ENCODE measurements at places on chromosomes 1 and 21. TPM values are rescaled to one million over a fixed set of nuclear protein-coding genes. Genes with fewer than 3 reads are reported as not detected.

DNA sequence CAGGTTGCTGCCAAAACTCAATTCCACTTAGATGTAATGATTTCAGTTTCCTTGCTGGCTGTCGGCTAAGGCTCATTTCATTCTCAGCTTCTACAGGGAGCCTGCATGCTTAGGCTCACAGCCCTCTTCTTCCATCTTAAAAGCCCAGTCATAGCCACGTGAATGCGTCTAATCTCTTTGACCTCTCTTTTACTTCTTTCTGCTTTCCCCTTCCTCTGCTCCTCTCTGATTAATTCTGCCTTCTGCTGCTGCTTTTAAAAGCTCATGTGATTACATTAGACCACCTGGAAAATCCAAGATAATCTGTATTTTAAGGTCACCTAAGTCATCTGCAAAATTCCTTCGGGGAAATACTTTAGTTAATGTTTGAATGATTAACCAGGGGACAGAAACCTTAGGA, 812.8 kb upstream of the BRINP3 start:
- H3K4me3 ChIP-seq: no peak overlapping the region
- no peaks in the 10 kb centered on the region for H3K27me3 ChIP-seq
- H3K36me3 ChIP-seq: no peaks in the 10 kb centered on the region
- H3K4me1 ChIP-seq: no peaks in the 10 kb centered on the region
- H3K27ac ChIP-seq: no peak overlapping the region
- no peak for DNase-seq

DNA sequence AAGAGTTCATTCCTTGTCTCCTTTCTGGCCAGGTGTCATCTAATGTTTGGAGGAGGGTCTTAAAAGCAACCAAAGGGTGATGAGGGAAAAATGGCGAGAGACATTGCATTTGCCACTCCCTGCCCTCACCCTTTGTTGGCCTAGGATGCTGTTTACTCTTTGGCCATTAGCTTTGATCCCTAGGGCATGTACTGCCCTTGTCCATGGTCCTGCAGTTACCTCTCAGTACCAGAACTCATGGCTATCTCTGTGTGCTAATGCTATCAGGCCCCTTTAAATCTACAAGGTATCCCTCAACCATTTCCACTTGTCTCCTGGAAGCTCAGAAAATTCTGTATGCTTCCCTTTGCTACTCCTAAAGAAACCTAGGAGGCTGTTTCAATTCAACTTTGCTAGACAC, 424.8 kb upstream of the PLXNA2 start:
- H3K4me1 ChIP-seq: no peaks in the 10 kb centered on the region
- no peaks in the 10 kb centered on the region for H3K36me3 ChIP-seq
- no peak overlapping the region for H3K27ac ChIP-seq
- DNase-seq: no peak

LRRC53 gene
- total RNA-seq: not detected

AIM2 gene
- 8.6 TPM for total RNA-seq

MOV10 gene
- total RNA-seq: 77.2 TPM

DNA sequence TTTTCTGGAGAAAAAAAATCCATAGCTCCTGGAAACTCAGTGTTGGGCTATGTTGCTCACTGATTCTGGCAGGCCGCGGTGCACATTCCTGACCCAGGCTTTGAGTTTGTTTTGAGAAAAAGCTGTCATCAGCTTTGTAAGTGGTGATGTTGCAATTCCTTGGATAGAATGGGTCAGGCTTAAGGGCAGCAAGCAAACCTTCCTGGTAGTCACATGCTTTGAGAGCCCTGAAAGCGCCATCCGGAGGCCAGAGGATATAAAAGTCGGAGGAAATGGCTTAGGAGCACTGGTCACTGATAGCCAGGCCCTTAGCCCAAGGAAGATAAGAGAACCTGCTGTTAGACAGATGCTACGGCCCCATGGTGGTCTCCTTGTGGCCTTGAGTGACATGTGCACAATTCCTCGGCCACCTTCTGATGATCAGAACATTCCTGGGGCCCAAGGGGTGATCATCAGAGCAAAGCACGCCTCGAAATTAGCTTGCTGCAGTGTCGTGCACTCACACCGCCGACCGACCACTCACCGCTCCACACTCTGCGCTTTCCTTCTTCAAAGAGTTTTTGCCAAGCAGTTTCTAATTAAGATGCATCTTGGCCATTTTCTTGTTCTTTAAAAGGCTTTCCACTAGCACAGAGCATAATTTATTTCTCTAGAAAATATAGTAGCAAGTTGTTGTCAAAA, 78.6 kb downstream of the MAN1C1 start:
- no peaks in the 10 kb centered on the region for H3K36me3 ChIP-seq
- H3K4me1 ChIP-seq: peaks cover 47% of the 10 kb centered on the region
- H3K27ac ChIP-seq: no peak overlapping the region
- no peaks in the 10 kb centered on the region for H3K27me3 ChIP-seq
- no peak for DNase-seq

DNA sequence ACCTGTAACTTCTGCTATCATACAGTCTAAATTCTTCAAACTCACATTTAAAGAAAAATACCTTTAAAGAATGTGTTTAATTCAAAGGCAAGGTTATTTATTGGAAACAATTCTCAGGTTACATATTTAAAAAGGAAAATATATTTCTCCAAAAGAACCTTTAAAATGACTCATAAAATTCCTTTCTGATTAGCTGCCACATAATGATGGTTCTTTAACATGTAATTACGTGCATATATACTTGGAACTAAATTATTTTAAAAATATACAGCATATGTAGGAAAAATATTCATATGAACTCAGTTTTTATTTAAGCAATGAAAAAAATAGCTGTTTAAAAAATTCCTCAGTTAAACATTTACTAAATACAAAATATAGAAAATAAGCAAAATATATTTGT, 173.6 kb downstream of the COP1 start:
- H3K27ac ChIP-seq: no peak overlapping the region
- no peak overlapping the region for H3K4me3 ChIP-seq
- no peak for DNase-seq

DNA sequence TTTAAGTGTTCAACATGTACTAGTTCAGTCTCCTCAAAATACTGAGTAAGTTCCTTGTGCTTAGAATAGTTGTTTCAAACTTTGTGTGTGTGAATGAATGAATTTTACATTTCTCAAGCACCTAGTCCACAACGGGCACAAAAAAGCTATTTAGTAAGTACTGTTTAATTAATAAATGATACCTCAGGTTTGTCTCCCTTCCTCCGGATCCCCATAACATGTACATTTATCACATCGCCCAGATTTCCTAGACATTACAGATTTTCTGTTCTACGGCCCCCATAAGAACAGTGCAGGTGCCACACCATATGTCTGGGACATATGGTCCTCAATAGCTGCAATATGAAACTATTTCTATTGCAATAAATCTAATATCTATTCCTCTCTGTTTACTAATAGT, 1.3 kb upstream of the TTF2 start:
- H3K27me3 ChIP-seq: no peaks in the 10 kb centered on the region
- no peak overlapping the region for H3K4me3 ChIP-seq
- H3K36me3 ChIP-seq: peaks cover 41% of the 10 kb centered on the region
- no peak for DNase-seq

GRCh38 chr1:101136739-101137138, 100.1 kb upstream of the S1PR1 start:
- peak; percentile 59 for DNase-seq
- peaks cover 1% of the 10 kb centered on the region for H3K36me3 ChIP-seq
- H3K4me3 ChIP-seq: peak overlapping the region; percentile 33
- peak overlapping the region; percentile 80 for H3K27ac ChIP-seq

- no peak overlapping the region for H3K27ac ChIP-seq
- no peaks in the 10 kb centered on the region for H3K4me1 ChIP-seq
- no peaks in the 10 kb centered on the region for H3K27me3 ChIP-seq
- H3K36me3 ChIP-seq: no peaks in the 10 kb centered on the region
- DNase-seq: no peak
- H3K4me3 ChIP-seq: no peak overlapping the region
Observed at GRCh38 chr1:73205294-73205973, 923.1 kb upstream of the NEGR1 start.

- peaks cover 4% of the 10 kb centered on the region for H3K27me3 ChIP-seq
- no peaks in the 10 kb centered on the region for H3K4me1 ChIP-seq
- no peak overlapping the region for H3K4me3 ChIP-seq
- no peaks in the 10 kb centered on the region for H3K36me3 ChIP-seq
Observed at GRCh38 chr1:223076362-223076761, 66.7 kb downstream of the TLR5 start.

DNA sequence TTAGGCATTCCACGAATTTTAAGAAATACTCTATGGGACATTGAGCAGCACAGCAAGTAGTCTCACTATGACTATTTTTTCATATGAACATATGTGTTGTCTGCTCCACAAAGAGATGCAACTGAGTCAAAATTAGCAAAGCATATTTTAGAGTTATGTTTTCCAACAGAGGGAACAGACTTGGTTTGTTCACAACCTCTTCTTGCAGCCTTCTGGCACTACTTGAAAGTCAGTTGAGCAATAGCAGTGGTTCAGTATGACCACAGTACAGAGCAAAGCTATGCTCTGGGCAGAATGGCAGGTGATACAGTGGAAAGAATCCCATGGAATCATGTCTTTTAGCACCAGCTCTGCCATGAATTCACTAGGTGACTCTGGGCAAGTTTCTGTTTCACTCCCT, 5.2 kb downstream of the CCN1 start:
- H3K27ac ChIP-seq: no peak overlapping the region
- H3K4me3 ChIP-seq: no peak overlapping the region
- H3K36me3 ChIP-seq: peaks cover 6% of the 10 kb centered on the region
- H3K4me1 ChIP-seq: peaks cover 9% of the 10 kb centered on the region
- DNase-seq: no peak
- peaks cover 35% of the 10 kb centered on the region for H3K27me3 ChIP-seq

LPAR3 gene
- 0.81 TPM for total RNA-seq

DNA sequence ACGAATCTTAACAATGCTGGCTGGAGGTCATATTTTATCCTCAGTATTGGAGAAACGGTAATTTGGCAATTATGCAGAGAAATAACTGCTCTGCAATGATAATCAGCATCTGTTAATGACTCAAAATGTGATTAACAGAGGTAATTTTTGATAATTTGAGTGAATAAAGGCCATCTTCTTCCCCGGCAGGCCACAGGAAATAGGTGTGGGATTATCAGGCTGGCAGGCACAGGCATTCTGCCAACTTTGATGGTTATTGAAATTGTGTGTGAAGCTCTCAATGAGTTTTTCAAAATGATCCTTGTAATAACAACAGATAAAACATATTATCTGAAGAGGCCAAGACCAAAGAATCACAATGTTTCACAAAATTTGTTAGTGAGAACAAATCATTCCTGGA, 309.0 kb downstream of the PTGER3 start:
- H3K4me3 ChIP-seq: no peak overlapping the region
- no peaks in the 10 kb centered on the region for H3K27me3 ChIP-seq
- H3K4me1 ChIP-seq: no peaks in the 10 kb centered on the region
- H3K36me3 ChIP-seq: no peaks in the 10 kb centered on the region

DNA sequence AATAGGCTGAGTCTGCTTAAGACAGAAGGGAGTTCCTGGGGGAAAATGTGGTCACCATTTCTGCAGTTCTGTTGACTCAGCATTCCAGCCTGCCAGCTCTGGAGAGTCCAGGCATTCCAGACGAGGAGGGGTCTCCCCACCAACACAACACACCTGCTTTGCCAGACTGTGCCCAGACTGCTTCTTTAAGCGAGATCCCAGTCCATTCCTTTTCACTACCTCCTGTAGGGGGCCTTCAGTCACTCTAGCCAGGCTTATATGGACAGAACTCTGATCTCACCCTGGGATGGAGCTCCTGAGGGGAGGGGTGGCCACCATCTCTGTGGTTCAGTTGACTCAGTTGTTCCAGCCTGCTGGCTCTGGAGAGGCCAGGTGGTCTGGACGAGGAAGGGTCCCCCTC, 48.5 kb downstream of the UBE2U start:
- no peaks in the 10 kb centered on the region for H3K36me3 ChIP-seq
- no peak for DNase-seq
- no peak overlapping the region for H3K27ac ChIP-seq

CD34 gene
- total RNA-seq: 0.04 TPM

IFT25 gene
- 60.5 TPM for total RNA-seq

CD48 gene
- total RNA-seq: 388 TPM

GRCh38 chr1:21262293-21263051, 27.8 kb downstream of the ECE1 start:
- H3K4me3 ChIP-seq: no peak overlapping the region
- H3K36me3 ChIP-seq: peaks cover 65% of the 10 kb centered on the region
- no peaks in the 10 kb centered on the region for H3K27me3 ChIP-seq
- peak overlapping the region; percentile 80 for H3K27ac ChIP-seq

SLAMF8 gene
- total RNA-seq: 0.54 TPM

DNA sequence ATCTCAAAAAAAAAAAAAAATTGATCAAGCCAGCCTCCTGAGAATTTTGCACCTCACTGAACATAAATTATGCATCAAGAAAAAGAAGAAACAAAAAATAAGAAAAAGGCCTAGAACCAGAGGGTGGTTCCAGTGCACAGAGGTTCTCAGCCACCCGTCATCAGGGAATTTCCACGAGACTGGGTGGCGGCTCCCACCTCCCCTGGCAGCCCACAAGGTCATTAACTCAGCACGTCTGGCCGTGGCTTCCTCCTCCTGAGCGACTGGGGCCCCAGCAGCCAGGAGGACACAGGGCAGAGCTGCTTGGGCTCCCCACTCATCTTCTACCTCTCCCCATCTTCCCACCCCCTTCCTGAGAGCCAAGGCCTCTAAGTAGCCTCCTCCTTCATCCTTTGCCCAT, 15.7 kb upstream of the TMEM51 start:
- no peak overlapping the region for H3K27ac ChIP-seq
- no peak overlapping the region for H3K4me3 ChIP-seq

- DNase-seq: no peak
- no peaks in the 10 kb centered on the region for H3K4me1 ChIP-seq
- no peak overlapping the region for H3K4me3 ChIP-seq
- no peaks in the 10 kb centered on the region for H3K36me3 ChIP-seq
Observed at GRCh38 chr1:184541537-184542152, 154.8 kb downstream of the C1orf21 start.

DNA sequence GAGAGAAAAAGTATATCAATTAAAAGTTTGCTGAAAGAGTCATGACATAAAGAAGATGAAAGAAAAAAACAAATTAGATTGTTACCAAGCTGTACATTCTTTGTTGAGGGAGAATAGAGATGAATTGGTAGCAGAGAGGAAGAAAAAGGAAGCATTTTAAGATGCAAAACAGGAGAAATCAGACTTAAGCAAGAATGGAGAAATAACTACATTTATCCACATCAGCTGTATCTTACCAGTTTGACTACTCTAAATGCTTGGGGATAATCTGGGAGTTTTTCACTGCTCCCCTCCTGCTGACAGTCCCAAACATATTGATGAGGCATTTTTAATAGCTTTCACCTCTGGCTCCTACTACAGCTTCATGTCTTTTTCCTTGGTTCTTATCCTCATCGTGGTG, 16.8 kb upstream of the PTPRC start:
- H3K4me1 ChIP-seq: peaks cover 85% of the 10 kb centered on the region
- peak overlapping the region; percentile 99 for H3K27ac ChIP-seq
- DNase-seq: no peak
- no peaks in the 10 kb centered on the region for H3K27me3 ChIP-seq
- H3K36me3 ChIP-seq: peaks cover 18% of the 10 kb centered on the region

GRCh38 chr1:10046356-10047085, 13.8 kb downstream of the UBE4B start:
- H3K4me3 ChIP-seq: no peak overlapping the region
- no peak for DNase-seq
- H3K36me3 ChIP-seq: peaks cover 8% of the 10 kb centered on the region
- no peak overlapping the region for H3K27ac ChIP-seq

CHIA gene
- total RNA-seq: not detected

FCER1G gene
- total RNA-seq: 0.81 TPM

C1QTNF12 gene
- 4.9 TPM for total RNA-seq

All from activated CD8-positive, alpha-beta T cell treated with anti-CD3 and anti-CD28 coated beads for 36 hours (primary cell).